Activated CD4-positive, alpha-beta T cell treated with anti-CD3 and anti-CD28 coated beads for 4 hours (primary cell): ENCODE measurements at places on chromosomes 16 and 17.

DNA sequence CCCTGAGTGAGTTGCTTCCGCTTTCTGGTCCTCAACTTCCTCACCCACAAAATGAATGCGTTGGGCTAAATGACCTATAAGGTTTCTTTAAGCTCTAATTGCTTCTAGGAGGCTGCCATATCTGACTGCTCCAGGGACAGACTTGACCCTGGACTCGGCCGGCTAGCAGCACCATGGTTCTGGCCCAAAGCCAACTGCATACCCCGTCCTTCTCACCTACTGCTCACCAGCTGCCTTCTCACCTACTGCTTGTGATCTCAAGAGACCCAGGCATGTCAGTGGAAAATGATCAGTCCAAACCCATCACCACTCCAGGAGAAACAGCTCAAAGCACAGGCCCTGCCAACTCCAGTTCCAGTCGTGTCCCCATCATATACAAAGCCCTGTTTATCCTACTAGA lies 124.3 kb upstream of the IRX5 start:
- DNase-seq: no peak

DNA sequence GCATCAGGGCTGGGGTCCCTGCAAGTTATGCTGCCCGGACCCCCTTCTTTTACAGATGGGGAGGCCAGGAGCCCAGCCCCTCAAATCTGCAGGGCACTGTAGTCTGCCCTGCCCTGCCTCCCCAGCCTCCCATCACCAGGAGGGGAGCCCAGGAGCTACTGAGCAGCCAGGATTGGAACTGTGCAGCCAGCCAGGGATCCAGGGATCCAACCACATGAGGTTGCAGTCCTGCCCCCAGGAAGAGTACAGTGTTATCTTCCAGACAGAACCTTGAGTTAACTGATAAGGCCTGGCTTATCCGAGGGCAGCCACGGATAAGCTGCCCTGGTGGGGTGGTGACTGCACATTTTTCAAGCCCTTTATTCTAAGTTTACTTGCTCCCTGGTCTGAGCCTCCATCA lies 11.4 kb upstream of the NDRG4 start:
- no peak for DNase-seq

- peak; percentile 65 for DNase-seq
Observed at GRCh38 chr16:85303354-85303883, 191.1 kb upstream of the CIBAR2 start.

DNA sequence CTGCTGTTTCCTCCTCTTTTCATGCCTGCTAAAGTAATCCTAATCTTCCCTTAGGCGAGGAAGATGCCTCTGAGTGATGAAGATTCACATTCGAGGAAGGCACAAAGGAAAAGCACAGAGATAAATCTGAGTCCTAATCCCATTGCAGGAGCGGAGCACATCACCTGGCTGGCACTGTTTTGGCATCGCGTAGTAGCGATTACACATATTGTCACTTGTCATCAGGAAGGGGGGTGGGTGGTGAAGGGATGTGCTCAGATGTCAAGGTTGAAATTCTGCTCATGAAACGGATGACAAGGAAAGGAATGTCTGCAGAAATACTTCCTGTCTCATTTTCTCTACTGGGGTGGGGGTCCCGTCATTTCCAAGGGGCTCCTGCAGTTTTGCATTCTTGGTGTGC lies 363.1 kb upstream of the EEF2KMT start:
- DNase-seq: no peak
